ENCODE measurements at places on chromosomes 5 and 9.
A peak's percentile ranks its signal among the peaks of the same experiment; 100 is the strongest.

GRCh38 chr9:135480940-135481310 is 1.3 kb downstream of the PPP1R26 start:
- DNase-seq: no peak

GRCh38 chr5:121841892-121842291 is 9.8 kb upstream of the FTMT start:
- DNase-seq: no peak

- DNase-seq: no peak
Measured at GRCh38 chr9:69657269-69657668, 14.9 kb downstream of the APBA1 start.

DNA sequence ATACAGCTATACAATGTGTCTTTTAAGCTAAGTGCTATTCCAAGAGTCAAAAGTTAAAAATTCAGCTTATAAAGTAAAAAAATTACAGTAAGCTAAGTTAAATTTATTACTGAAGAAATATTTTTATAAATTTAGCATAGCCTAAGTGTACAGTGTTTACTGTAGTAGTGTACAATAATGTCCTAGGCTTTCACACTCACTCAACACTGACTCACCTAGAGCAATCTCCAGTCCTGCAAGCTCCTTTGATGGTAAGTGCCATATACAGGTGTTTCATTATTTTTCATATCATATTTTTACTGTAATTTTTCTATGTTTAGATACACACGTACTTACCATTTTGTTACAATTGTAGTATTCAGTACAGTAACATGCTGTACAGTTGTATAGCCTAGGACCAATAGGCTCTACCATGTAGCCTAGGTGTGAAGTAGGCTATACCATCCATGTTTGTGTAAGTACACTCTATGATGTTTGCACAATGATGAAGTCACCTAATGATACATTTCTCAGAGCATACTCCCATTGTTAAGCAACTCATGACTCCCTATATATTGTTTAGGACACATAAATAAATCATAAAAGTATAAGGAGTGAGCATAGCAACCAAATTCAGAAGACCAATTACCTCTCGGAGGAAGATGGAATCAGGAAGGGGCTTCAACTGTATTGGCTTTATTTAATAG is 165.1 kb upstream of the SLC30A5 start:
- DNase-seq: no peak

DNA sequence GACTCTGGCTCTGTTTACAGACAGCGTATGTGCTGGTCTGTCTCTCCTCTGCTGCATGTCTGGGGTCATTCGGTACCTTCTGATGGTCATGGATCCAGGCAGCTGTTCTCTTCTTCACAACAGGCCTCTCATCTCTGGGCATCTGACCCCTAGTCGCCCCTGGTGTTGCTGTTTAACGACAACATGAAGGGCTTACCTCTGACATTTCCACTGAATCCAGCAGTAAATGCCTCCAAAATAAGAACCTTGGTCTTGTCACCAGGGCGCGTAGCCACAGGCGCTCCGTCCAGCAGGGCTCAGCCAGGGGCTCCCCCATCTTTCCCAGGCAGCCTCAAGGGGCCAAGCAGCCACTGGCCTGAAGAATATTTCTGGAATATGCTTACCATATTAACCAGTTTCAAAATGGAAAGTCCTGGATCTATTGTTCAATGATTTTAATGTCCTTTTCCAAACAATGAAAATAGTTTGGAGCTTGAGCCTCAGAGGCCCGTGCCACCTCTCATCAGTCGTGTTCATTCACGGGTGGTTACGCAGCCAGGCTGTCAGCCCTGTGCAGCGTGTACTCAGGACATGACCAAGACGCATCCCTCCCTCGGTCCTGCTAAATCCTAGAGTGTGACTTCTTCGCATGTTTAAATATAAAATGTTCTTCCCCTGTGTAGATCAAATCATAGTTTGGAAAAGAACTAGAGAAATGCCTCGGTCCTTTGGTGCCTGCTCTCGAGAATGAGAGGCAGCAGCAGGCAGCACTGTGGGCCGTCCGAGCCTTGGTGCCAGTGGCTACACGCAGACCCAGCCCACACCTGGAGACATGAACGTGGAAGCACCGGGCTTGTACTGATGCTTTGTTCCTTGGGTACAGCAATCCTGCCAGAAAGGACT is 30.1 kb upstream of the LRRC14B start:
- no peak for DNase-seq

GRCh38 chr5:150515446-150515845 is 7.5 kb downstream of the NDST1 start:
- peak; percentile 77 for DNase-seq

GRCh38 chr9:125894566-125894965 is 147.4 kb downstream of the PBX3 start:
- DNase-seq: no peak

- peak; percentile 16 for DNase-seq
Measured at GRCh38 chr5:145858959-145859358, 13.9 kb downstream of the GRXCR2 start.

- DNase-seq: no peak
Measured at GRCh38 chr9:104817437-104817836, 53.5 kb downstream of the NIPSNAP3B start.

DNA sequence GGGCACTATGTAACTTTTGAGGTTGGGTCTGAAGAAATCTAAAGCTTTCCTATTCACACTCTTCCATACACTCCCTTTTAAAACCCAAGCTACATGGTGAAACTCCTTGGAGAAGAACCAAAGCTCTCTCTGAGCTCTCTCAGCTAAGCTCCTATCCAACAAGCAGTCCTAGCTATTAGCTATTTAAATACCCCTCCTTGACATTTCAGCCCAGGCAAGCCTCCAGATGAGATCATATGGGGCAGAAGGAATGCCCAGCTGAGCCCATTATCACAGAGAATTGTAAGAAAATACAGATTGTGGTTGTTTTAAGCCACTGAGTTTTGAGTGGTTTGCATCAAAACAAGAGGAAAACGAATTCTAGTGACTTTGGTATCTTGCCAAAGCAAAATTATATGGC is 15.2 kb downstream of the HSPB3 start:
- DNase-seq: peak; percentile 67

DNA sequence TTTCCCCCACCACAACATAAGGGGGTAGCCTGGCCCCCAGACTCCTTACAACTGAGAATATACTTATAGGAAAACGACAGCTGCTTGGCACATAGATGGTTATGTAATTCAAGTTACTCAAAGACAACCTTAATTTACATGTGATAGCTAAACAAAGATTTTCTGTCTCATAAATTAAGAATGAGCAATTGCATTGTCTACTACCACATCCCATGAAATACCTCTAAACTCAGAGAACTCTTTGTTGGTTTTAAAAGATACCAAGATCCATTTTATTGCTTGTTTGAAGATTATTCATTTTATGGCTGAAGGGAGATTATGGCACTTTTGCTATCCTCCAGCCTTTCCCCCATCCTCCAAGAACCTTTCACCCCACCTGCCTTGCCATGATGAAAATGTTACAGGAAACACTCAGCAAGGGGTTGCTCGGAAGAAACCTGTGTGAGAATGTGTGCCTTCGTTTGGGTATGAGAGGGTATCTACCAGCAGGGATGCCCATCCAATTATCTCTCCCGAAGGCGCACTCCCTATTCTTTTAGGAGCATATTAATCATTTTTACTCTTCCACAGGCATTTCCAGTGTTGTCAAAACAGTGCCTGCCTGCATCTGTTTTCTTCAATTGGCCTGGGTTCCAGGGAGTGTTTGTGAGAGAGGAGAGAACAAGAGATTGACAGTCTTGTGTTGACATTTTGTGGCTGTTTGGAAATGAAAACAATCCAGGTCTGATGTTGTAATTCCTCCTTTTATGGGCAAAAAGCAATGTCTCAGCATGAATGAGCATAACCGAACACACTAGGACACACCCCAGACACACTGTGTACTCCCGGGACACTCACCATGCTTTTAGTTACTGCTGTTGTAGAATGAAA is 208.0 kb upstream of the ANKRD55 start:
- DNase-seq: peak; percentile 53

GRCh38 chr5:672329-673160 is 20.6 kb downstream of the TPPP start:
- peak; percentile 46 for DNase-seq

- no peak for DNase-seq
Measured at GRCh38 chr5:171628633-171628974, 157.0 kb upstream of the SMIM23 start.

GRCh38 chr9:2144619-2145018 is 129.5 kb downstream of the SMARCA2 start:
- no peak for DNase-seq

DNA sequence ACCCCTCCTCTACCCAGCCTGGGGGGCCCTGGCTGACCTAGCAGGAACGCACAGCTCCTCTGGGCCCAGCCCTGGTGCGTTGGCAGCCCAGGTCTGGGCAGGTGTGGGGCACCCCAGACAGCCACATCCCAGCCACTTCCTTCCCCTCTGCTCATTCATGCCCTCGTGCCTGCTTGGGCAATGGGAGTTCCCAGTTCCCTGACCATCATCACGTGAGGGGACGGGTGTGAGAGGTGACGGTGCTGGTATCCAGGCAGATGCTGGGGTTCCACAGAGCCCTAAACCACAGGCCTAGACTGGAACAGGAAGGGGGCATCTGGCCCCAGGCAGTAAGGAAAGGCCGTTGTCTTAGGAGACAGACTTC is 8.4 kb downstream of the RALGDS start:
- DNase-seq: no peak

DNA sequence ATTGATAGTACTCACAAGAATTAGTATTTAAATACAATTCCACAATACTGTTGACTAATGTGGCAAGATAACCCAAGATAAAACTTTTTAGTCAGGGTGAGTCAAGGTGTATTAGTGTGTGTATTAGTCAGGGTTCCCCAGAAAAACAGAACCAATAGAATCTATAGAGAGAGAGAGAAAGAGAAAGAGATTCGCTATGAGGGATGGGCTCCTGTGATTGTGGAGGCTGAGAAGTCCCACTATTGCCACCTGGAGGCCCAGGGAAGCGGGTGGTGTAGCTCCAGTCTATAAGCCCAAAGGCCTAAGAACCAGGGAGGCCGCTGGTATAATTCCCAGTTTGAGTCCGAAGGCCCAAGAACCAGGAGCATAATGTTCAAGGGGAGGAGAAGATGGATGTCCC is 10.0 kb upstream of the SHISAL2B start:
- DNase-seq: no peak

All from GM03348 (cell line).